ENCODE measurements at places on chromosomes 16 and 17. TPM values are rescaled to one million over a fixed set of nuclear protein-coding genes. Genes with fewer than 3 reads are reported as not detected.

Gene TERB1
- not detected for total RNA-seq

Gene VWA3A
- total RNA-seq = not detected

Gene ABI3
- total RNA-seq = 3.6 TPM

Gene AKTIP
- 22.6 TPM for total RNA-seq

Gene GUCY2D
- not detected for total RNA-seq

Gene TBC1D3C
- not detected for total RNA-seq

Gene ODAD4
- total RNA-seq = 0.79 TPM

Gene KRT25
- total RNA-seq = not detected

Gene SLC6A2
- 0.48 TPM for total RNA-seq

Gene NACA2
- not detected for total RNA-seq

Gene NPB
- not detected for total RNA-seq

Gene SCN4A
- total RNA-seq = 11.5 TPM

Gene STX8
- 86.9 TPM for total RNA-seq

Gene HSD11B2
- 2.7 TPM for total RNA-seq

Gene CDRT15
- not detected for total RNA-seq

Gene AXIN2
- total RNA-seq = 8.3 TPM

Gene C16orf86
- total RNA-seq = 7.1 TPM

Gene CBX8
- total RNA-seq = 1.5 TPM

Gene SPN
- total RNA-seq = 0.46 TPM

Gene PERCC1
- total RNA-seq = not detected

Gene OR3A2
- total RNA-seq = not detected

Gene WNK4
- total RNA-seq = 0.50 TPM

Gene HYDIN
- 0.72 TPM for total RNA-seq

Gene NLE1
- 13.7 TPM for total RNA-seq

Gene MYADML2
- total RNA-seq = not detected

Gene SGCA
- 1.1 TPM for total RNA-seq

Gene HERPUD1
- 164 TPM for total RNA-seq

Gene SLC35G6
- not detected for total RNA-seq

Gene CBX4
- total RNA-seq = 13.0 TPM

Gene TNRC6A
- total RNA-seq = 62.1 TPM

Data from omental fat pad (tissue), 4 donors.